ENCODE measurements at places on chromosomes 12 and 14. TPM values are rescaled to one million over a fixed set of nuclear protein-coding genes. Genes with fewer than 3 reads are reported as not detected.

Gene CLEC4D
- total RNA-seq, result not detected

DNA sequence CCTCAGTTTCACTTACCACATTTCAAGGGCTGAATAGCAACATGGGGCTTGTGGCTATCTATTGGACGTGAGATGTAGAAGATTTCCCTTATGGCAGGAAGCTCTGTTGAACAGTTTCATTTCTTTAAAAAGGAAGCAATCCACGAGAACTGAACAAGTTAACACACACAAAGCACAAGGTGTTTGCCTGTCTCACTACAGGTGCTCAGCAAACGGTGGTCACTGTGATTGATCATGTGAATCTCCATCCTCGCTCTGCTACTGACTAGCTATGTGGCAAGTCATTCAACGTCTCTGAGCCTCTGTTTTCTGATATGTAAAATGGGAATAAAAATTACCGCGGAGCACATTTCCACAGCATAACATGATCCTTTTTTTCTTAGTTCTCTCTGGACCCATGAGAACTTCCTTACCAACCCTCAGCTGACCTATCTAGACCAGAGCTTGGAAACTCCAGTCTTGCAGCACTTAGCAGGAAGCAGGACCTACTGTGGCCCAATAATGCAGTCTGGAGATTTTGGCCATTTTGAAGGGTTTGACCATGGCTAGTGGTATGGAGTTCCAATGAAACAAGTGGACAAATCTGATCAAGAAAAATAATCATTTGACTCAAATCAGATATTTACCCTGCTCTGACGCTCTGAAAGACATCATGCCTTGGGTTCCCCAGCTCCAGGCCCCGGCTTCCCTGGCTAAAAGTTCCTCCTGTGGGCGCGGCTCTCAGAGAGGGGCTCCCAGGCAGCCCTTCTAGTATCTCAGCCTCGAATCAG lies 278.8 kb downstream of the ZFP36L1 start:
- no peak for DNase-seq
- H3K36me3 ChIP-seq, result no peaks in the 10 kb centered on the region
- H3K27me3 ChIP-seq, result no peaks in the 10 kb centered on the region
- H3K4me1 ChIP-seq, result peaks cover 45% of the 10 kb centered on the region
- H3K4me3 ChIP-seq, result no peak overlapping the region
- no peak overlapping the region for H3K27ac ChIP-seq

DNA sequence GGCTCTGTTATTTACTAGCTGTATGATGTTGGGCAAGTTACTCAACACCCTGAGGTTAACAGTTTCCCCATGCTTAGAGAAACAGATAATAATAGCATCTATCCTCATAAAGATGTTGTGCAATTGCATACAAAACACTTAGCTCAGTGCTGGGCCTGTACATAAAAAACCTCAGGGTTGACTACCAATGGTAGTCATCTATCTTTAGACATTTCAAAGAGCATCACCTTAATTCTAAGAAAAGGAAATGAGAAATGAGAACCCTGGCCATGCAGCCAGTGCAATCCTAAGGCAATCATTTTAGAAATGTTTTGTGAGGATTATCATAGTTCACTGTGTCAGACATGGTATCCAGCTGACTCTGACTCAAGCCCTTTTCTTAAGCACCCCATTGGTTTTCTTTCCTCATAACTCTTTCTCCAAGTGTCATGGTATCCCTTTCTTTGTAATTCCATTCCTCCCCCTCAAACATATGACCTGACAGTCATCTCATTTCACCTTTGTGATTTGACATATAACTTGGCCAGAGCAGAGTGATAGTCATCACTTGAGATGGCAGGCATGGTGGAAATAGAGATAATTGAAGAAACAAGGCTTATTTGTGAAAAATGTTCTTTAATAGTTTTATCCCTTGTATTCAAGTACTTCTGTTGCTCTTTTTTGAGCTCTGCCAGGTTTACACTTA lies 29.5 kb upstream of the OSBPL8 start:
- H3K27me3 ChIP-seq, result no peaks in the 10 kb centered on the region
- H3K4me3 ChIP-seq, result no peak overlapping the region
- peak; percentile 90 for DNase-seq

DNA sequence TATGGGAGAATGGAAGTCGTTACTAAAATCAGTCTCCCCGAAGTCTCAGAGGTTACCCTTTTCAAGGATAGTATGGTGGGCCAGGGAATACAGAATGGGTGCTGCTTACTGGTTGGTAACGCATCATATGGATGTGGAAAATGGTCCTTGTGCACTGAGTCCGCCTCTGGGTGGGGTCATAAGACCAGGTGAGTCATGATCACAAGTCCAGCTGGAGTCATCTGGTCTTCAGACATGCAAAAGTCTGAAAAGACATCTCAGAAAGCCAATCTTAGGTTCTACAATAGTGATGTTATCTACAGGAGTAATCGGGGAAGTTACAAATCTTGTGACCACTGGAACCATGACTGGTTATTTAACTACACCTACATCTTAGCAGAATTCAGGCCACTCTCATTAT lies 71.9 kb upstream of the TCL1B start:
- no peaks in the 10 kb centered on the region for H3K4me1 ChIP-seq
- H3K27ac ChIP-seq, result no peak overlapping the region
- no peak overlapping the region for H3K4me3 ChIP-seq
- DNase-seq, result no peak
- peaks cover 13% of the 10 kb centered on the region for H3K27me3 ChIP-seq

- H3K27ac ChIP-seq, result no peak overlapping the region
- DNase-seq, result no peak
- no peak overlapping the region for H3K4me3 ChIP-seq
- 0 out of 2 replicates have a peak, but pooled peaks cover 10% of the 10 kb centered on the region for H3K36me3 ChIP-seq
- H3K4me1 ChIP-seq, result peaks cover 35% of the 10 kb centered on the region
- H3K27me3 ChIP-seq, result no peaks in the 10 kb centered on the region
Measured at GRCh38 chr14:77377502-77377844, 294 bp downstream of the SAMD15 start.

GRCh38 chr12:117830471-117830870 lies 138.3 kb downstream of the KSR2 start:
- peaks cover 9% of the 10 kb centered on the region for H3K36me3 ChIP-seq
- H3K4me3 ChIP-seq, result no peak overlapping the region

GRCh38 chr12:45398552-45398951 lies 182.7 kb downstream of the ANO6 start:
- peaks cover 50% of the 10 kb centered on the region for H3K36me3 ChIP-seq
- no peak for DNase-seq
- H3K27me3 ChIP-seq, result no peaks in the 10 kb centered on the region
- no peak overlapping the region for H3K4me3 ChIP-seq
- H3K27ac ChIP-seq, result no peak overlapping the region

- no peak overlapping the region for H3K4me3 ChIP-seq
- peak overlapping the region; percentile 95 for H3K27ac ChIP-seq
Measured at GRCh38 chr12:105315130-105315529, 15.4 kb upstream of the C12orf75 start.

Gene ALX1
- total RNA-seq, result not detected

DNA sequence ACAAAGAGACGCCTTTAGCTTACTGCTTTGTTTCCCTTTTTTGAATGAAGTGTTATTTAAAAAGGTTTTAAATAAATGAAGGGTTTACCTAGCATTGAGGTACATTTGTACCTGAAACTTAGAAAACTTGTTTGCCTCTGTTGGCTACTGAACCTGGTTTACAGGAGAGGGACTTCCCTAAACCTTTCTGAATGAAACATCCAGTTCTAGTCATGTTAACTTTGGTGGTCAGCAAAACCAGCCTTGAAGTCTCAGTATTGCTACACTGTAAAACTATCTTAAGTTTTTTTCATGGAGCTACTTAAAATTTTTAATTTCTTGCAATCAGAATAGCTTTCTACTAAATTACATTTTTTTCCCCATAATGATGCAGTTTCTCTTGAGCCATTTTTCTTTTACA lies 38.2 kb downstream of the RASSF8 start:
- peak overlapping the region; percentile 91 for H3K27ac ChIP-seq
- peaks cover 5% of the 10 kb centered on the region for H3K36me3 ChIP-seq
- DNase-seq, result no peak
- peaks cover 80% of the 10 kb centered on the region for H3K4me1 ChIP-seq

DNA sequence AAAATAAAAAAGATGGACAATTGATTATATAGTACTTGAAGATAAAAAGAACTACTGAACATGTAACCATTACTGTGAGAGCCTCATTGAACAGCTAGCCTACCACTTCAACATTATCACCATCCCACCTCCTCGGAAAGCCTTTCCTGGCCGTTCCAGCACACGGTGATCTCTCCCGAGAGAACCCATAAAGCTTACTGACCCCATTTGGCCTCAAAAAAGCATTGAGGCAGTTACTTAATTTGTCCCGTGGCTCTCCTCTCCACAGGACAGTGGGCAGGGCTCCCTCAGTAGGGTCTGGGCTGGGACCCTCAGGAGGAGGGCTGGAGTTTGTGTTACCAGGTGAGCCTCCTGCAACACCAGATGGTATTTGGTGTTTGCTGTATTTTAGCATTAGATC lies 55.8 kb downstream of the RAB35 start:
- H3K27me3 ChIP-seq, result peaks cover 43% of the 10 kb centered on the region
- H3K36me3 ChIP-seq, result no peaks in the 10 kb centered on the region
- DNase-seq, result no peak
- H3K4me3 ChIP-seq, result no peak overlapping the region

Gene TMEM63C
- not detected for total RNA-seq

- H3K27ac ChIP-seq, result peak overlapping the region; percentile 71
- H3K27me3 ChIP-seq, result peaks cover 2% of the 10 kb centered on the region
- H3K36me3 ChIP-seq, result peaks cover 26% of the 10 kb centered on the region
Measured at GRCh38 chr12:93622485-93622884, 50.0 kb downstream of the SOCS2 start.

- peak overlapping the region; percentile 97 for H3K4me3 ChIP-seq
- no peak for DNase-seq
- H3K4me1 ChIP-seq, result peaks cover 35% of the 10 kb centered on the region
Measured at GRCh38 chr12:25384038-25384892, 133.5 kb upstream of the KRAS start.

DNA sequence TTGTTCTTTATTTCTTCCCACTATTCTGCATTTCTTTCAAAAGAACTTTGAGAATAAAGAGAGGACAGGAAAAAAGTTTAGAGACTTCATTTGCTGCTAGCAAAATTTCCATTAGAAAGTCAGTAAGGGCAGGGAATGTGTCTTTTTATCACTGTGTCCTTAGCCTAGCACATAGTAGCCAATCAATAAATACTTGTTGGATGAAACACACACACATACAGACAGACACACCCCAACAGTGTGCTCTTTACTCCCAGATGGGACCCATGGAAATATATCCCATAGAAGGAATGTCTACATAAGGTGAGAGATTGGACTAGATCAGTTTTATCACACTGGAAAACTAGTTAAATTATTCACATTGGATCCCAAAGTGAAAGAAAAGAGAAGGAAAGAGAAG lies 21.1 kb upstream of the ARID2 start:
- H3K27ac ChIP-seq, result no peak overlapping the region
- H3K4me3 ChIP-seq, result no peak overlapping the region
- no peak for DNase-seq
- H3K4me1 ChIP-seq, result peaks cover 26% of the 10 kb centered on the region

DNA sequence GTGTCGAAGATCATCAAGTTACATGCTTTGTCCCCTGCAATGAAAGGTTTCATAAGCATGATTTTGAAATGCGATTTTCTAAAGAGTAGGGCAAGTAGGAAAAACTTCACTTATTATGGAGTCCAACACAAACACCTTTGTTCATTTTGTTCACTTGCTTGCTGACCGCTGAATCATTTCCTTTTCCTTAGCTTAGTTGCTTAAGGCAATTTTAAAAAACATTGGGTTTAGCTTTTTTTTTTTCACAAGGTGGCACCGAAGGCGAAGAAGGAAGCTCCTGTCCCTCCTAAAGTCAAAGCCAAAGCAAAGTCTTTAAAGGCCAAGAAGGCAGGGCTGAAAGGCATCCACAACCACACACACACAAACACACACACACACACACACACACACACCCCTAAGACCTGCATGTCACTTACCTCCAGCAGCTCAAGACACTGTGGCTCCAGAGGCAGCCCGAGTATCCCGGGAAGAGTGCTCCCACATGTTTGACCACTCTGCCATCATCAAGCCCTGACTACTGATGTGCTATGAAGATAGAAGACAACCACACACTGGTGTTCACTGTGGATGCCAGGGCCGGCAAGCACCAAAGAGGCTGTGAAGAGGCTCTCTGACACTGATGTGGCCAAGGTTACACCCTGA lies 11.4 kb downstream of the MANSC1 start:
- no peak overlapping the region for H3K4me3 ChIP-seq
- H3K27me3 ChIP-seq, result no peaks in the 10 kb centered on the region
- DNase-seq, result no peak
- H3K27ac ChIP-seq, result peak overlapping the region; percentile 38

Gene RNU7-1
- total RNA-seq, result not detected

DNA sequence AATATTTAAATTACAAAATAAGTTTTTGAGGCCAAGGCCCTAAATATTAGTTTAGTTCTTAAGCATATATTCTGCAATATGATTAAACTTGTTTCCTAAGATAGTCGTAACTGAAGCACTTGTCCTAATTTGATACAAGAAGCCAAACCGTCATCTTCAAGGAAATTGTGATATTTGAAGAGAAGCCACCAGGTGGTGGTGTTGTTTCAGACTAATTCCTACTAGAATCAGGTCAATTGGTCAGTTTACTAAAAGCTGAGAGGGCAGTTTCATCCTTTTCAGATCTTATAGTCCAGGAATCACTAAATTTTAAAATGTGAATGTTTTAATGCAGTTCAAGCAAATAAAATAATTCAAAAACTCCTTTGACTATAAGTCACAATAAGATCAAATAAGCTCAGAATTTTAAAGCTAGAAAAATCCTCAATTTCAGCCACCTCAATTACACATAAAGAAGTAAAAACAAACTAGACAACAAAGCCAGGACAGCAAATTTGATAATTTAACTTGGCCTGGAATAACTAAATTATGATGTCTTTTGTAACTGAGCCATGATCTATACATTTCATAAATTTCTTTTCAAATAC lies 7.1 kb upstream of the ARL1 start:
- no peaks in the 10 kb centered on the region for H3K27me3 ChIP-seq
- DNase-seq, result peak; percentile 58
- no peak overlapping the region for H3K4me3 ChIP-seq
- no peaks in the 10 kb centered on the region for H3K36me3 ChIP-seq
- peaks cover 6% of the 10 kb centered on the region for H3K4me1 ChIP-seq

Gene FIGNL2
- total RNA-seq, result not detected

GRCh38 chr14:22786685-22787084 lies 20.2 kb downstream of the OXA1L start:
- no peak overlapping the region for H3K4me3 ChIP-seq
- DNase-seq, result no peak

DNA sequence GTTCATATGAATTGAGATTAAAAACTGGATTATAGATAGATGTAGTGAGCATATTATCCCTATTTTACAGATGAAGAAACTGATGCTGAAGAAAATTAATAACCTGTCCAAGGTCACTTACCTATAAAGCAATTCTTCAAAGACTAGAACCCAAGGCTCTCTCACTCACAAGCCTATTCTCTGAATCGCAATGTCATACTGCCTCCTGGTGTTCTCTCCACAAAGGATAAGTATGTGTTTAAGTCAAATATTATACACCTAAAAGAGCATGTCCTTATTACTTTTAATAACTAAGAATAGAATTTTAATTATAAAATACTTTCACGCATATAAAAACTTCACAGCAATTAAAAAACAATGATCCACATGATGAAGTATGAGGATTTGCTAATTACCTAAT lies 721.3 kb upstream of the USP15 start:
- H3K27me3 ChIP-seq, result no peaks in the 10 kb centered on the region
- H3K36me3 ChIP-seq, result no peaks in the 10 kb centered on the region
- DNase-seq, result no peak
- no peaks in the 10 kb centered on the region for H3K4me1 ChIP-seq
- H3K4me3 ChIP-seq, result no peak overlapping the region

- H3K4me1 ChIP-seq, result no peaks in the 10 kb centered on the region
- no peak for DNase-seq
- H3K36me3 ChIP-seq, result no peaks in the 10 kb centered on the region
- H3K27me3 ChIP-seq, result peaks cover 4% of the 10 kb centered on the region
- H3K27ac ChIP-seq, result no peak overlapping the region
Measured at GRCh38 chr12:114328292-114328691, 77.7 kb downstream of the TBX5 start.

Data from HFFc6 (cell line).